Neural progenitor cell (in vitro differentiated cells): ENCODE measurements at places on chromosomes 16 and 17.

DNA sequence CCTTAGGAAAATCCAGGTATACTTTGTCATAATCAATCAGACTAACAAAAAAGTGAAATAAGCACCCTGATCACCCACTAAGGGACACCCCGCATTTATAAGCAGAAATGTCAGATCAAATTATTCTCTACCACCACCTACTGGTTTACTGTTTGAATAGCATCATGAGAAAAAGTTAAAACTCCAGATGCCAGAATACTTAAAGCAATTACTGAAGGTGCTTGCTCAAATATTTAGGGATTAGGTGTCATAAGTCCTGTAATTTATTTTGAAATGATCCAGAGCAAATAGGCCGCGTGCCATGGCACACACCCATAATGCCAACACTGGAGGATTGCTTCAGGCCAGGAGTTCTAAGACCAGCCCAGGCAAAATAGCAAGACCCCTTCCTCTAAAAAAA is 2.3 kb downstream of the TOP2A start:
- peak; percentile 33 for DNase-seq

- no peak for DNase-seq
Measured at GRCh38 chr16:54724346-54724925, 206.2 kb upstream of the IRX5 start.

DNA sequence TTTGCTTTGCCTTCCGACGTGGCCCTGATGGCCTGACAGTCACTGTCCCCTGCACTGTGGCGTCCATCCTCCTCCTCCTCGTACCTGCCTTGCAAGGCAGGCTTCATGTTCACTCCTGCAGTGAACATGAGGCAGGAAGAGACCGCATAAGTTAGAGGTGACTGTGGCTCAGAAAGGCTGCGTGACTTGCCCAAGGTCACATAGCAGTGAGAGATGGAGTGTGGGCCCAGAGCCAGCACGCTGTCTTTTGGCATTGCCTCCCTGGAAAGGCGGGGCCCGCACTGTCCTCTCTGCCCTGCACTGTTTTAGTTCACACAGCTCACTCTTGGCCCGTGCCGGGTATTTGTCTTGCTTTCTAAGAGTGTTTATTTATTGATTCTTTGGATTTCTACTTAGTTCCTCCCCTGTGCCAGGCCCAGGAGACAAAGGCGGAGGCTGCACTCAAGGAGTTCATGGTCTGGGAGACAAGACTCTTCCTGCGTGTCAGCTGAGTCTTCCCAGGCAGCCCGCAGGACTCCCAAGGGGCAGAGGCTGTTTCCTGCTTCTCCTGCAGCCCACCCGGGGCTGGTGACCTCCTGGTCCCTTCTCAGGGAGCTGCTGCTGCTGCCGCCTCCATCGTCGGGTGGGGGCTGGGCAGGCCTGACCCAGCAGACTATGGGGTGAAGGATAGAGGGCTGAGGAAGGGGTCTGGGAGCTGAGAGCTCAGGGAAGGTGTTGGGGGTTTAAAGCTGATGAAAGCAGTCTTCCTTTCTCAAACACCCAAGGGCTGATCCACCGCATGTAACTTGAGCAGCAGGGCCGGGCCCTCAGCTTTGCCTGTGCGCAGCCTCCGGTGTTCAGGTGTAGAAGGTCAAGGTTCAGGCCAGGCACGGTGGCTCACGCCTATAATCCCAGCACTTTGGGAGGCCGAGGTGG is 12.7 kb downstream of the CYGB start:
- DNase-seq = no peak

DNA sequence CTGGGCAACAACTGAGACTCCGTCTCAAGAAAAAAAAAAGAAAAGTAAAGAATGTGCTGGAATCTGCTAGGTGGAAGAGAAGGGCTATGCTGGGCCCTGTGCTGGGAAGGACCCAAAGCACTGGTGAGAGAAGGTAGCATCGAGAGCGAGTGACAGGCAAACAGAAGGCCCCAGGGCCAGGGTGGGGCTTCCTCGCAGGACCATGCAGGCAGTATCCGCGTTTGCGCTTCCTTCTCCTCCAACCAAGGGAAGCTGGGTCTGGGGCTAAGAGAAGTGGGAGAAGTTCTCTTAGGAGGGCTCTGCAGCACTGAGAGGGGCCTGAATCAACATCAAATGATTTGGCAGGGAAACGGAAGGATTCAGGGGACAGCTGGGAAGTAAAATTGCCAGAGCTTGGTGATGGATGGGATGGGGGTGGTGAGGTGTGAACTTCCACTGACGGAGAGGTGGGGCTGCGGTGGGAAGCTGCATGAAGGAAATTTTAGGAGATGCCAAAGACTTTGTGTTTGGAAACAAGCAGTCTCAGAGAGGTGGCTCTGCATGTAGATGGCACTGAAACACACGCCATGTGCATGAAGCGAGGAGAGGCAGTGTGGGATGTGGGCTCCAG is 5.2 kb upstream of the ECI1 start:
- no peak for DNase-seq
